Stimulated activated CD4-positive, alpha-beta T cell treated with anti-CD3 and anti-CD28 coated beads, Interleukin-12 subunit alpha, Interleukin-12 subunit beta, amount 100 ng/mL, for 4 hours (primary cell): ENCODE measurements at places on chromosomes 5 and 9.

- no peak for DNase-seq
Observed at GRCh38 chr5:82334856-82335255, 56.7 kb upstream of the RPS23 start.

- no peak for DNase-seq
Observed at GRCh38 chr9:80076162-80076561, 504.4 kb downstream of the TLE4 start.

- no peak for DNase-seq
Observed at GRCh38 chr9:86549920-86550319, 195.7 kb upstream of the TUT7 start.

DNA sequence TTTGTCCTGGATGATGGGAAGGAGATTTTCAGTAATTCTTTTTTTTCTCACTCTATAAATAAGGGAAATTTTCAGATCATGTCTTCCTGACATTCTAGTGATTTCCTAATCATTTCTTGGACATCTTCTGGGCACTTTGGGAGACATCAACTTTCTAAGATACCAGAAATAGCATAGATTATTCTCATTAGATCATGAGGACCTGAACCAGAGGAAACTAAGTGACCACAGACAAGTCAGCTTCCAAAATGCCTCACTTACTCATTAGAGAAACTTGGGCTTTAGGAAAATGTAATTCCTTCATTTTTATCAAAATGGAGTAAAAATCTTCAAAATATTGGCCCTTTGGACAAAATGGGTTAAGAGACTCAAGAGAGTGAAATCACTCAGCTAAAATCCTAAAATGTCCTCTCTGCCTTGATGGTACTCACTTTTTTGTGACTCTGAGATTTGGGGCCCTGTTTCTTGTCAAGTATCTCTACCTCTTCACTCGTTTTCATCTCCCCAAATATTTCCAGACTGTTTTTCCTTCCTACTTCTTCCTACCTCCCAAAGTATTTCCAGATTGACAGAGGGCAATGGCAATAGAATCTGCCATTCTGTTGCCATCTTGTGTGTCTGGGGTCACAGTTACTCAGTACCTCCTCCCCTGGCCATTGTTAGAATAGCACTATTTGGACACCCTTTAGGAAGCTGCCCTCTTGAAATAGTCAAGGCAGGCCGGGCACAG lies 194.5 kb downstream of the NR3C1 start:
- no peak for DNase-seq

DNA sequence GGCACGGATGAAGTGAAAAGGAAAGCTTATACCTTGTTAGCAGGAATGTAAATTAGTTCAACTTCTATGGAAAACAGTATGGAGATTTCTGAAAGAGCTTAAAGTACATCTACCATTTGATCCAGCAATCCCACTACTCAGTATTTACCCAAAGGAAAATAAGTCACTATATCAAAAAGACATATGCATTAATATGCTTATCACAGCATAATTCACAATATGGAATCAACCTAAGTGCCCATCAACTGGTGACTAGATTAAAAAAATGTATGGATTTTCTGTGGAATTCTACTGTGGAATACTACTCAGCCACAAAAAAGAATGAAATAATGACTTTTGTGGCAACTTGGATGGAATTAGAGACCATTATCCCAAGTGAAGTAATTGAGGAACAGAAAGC lies 279.6 kb downstream of the GABRB2 start:
- DNase-seq, result no peak

- no peak for DNase-seq
Observed at GRCh38 chr5:105350486-105351140, 1788.0 kb upstream of the NUDT12 start.

DNA sequence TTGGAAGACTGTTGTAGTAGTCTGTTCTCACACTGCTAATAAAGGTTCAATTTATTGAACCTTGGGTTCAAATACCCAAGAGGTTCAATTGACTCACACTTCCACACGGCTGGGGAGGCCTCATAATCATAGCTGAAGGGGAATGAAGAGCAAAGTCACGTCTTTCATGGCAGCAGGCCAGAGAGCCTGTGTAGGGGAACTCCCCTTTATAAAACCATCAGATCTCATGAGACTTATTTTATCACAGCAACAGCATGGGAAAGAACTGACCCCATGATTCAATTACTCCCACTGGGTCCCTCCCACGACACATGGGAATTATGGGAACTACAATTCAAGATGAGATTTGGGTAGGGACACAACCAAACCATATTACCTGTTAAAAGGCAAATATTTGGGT lies 268.2 kb downstream of the TMEM167A start:
- no peak for DNase-seq

- no peak for DNase-seq
Observed at GRCh38 chr5:172869691-172870090, 35.6 kb downstream of the ERGIC1 start.

- no peak for DNase-seq
Observed at GRCh38 chr5:150945947-150946346, 41.2 kb upstream of the ZNF300 start.

- DNase-seq, result no peak
Observed at GRCh38 chr5:159698322-159698721, 218.0 kb upstream of the ADRA1B start.

- no peak for DNase-seq
Observed at GRCh38 chr5:123209502-123210027, 120.5 kb downstream of the PRDM6 start.

GRCh38 chr5:84411832-84412605 lies 27.3 kb upstream of the EDIL3 start:
- no peak for DNase-seq

- DNase-seq, result no peak
Observed at GRCh38 chr5:164472165-164472564, 966.7 kb downstream of the MAT2B start.

- DNase-seq, result no peak
Observed at GRCh38 chr5:107092695-107093094, 578.0 kb downstream of the EFNA5 start.

DNA sequence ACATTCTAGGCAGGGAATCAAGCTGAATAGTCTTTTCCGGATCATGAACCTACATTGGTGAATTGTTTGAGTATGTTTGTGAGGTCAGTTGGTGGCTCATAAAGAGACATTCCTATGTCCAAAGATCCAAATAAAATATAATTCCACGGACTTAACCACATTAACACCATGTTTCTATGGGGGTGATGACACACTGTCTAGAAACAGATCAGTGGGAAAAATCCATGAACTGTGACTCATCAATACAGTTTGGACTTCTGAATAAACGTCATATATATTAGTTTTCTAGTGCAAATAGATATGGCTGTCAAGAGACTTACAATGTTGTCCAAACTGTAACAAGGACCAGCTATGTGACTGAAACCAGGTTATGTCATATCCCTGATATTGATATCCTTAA lies 509.9 kb upstream of the TYRP1 start:
- DNase-seq, result no peak

DNA sequence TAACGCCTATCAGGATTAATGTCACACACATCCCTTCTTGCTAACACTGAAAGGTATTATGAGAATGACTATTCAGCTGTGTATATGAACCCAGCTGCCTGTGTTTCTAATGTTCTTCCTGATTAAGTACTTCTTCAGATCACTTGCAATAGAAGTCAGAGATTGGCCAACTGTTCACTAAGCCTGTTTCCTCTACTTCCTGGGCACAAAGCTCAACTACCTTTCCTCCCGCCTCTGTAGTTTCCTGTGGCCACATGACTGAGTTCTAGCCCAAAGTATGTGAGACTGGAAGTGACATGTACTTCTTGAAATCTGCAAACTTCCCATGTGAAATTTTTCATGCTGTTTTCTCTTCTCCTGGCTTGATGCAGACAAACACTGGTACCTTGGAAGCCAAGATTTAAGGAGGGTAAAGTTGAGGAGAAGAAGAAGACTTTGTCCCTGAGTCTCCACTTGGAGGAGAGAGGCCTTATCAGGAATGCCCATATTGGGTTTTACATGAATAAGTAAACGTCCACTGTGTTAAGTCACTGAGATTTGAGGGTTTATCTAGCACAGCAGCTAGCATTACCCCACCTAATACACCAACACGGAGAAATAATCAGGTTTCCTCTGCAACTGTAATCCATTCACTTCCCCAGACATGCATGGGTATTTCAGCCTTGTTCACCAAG lies 58.6 kb downstream of the SLIT3 start:
- no peak for DNase-seq

DNA sequence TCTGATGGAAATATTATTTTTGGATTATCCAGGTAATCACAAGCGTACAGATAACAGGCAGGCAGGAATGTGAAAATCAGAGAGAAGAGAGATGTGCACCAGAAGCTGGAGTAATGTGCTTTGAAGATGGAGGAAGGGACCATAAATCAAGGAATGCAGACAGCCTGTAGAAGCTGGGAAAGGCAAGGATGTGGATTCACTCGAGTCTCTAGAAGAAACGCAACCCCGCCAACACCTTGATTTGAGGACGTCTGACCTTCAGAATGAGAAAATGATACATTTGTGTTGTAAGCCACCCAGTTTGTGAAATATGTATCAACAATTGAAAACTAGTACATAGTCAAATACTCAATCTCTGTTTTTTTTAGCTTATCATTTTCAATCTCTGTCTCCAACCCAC lies 207.6 kb upstream of the MPDZ start:
- no peak for DNase-seq

- DNase-seq, result no peak
Observed at GRCh38 chr5:55305345-55305744, 2.1 kb downstream of the DHX29 start.

DNA sequence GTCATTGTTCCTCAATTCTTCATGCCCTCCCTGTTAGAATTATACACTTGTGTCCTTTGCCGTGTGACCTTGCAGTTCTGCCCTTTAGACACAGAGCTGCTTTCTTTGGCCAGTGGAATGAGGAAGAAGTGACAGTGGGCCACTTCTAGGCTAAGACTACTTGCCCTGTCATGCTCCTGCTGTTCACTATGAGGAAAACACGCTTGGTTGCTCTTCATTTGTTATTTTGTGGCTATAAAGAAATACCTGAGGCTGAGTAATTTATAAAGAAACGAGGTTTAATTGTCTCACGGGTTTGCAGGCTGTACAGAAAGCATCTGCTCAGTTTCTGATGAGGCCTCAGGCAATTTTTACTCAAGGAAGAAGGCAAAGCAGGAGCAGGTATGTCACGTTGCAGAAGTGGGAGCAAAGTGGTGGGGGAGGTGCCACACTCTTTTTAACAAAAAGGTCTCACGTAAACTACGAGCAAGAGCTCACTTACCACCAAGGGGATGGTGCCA lies 279.1 kb upstream of the DMAC1 start:
- no peak for DNase-seq

DNA sequence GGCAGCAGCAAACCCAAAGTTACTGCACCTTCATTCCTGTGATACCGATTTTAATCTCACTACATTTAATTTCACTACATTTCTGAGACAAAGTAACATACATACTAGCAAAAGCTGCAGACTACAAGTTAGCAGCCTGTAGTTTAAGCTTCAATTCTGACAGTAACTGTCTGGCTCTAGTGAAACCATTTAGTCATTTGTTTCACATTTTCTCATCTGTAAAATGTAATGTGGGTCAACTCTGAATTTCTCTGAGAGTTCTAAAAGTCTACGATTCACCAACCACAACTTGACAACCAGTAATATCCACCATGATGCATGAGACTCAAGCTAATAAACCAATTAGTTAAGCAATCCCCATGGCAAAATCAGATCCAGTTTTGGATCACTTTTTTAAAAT lies 408.9 kb downstream of the PDE4D start:
- DNase-seq, result no peak

DNA sequence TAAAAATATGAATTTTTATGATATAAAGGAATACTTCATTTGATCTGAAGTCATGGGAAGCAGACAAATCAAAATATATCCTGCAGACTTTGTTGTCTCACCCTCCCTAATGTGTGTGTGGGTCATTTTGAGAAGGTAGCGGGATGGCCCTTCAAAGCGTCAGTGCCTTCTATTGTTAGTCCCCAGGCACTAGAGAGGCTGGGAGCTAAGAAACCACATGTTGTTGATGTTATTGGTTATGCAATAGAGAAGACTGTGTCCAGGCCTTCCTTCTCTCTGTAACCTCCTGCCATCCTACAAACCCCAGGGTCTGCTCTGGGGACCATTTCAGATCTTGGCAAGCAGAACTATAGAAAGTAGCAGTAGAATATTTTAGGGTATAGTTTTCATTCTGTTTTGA lies 94.7 kb downstream of the NLN start:
- DNase-seq, result no peak

- DNase-seq, result no peak
Observed at GRCh38 chr5:57215629-57216195, 41.9 kb downstream of the GPBP1 start.

- no peak for DNase-seq
Observed at GRCh38 chr9:127559247-127559680, 52.8 kb upstream of the STXBP1 start.

DNA sequence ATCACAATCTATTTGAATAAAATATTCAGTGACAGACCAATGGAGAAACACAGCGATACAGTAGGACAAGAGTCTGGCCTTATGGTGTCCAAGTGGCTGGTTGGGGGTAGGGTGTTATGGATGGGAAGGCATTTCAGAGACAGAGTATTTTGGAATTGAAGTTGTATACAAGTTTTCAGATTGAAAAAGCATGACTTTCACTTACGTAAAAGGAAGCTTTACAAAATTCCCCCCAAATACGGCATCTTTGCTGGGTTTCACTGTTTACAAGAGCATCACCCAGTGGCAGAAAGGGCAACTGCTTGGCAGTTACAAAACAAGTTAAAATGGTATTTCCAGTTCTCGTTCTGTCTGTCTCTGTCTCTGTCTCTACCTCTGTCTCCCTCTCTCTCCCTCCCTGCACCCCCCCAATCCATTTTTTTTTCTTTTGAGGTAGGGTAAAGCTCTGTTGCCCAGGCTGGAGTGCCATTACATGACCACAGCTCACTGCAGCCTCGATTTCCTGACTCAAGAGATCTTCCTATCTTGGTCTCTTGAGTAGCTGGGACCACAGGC lies 86.2 kb downstream of the PTPN3 start:
- DNase-seq, result no peak

DNA sequence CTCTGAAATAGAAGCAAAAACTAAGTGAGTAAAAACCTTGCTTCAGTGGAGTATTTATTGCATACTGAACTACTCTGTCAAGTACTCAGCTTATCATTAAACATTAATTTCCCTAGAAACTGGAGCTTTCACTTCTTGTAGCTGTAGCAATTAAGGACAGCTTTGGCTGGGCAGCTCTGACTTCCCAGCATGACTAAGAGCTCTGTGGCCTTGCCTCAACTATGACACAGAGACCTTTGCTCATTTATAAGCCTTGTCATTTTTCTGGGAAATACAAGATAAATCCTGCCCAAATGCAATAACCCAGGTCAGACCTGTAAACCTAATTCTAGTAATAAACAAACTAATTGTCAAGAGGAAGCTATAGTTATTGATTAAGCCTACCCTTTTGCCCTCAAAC lies 65.4 kb upstream of the STK32A start:
- no peak for DNase-seq

DNA sequence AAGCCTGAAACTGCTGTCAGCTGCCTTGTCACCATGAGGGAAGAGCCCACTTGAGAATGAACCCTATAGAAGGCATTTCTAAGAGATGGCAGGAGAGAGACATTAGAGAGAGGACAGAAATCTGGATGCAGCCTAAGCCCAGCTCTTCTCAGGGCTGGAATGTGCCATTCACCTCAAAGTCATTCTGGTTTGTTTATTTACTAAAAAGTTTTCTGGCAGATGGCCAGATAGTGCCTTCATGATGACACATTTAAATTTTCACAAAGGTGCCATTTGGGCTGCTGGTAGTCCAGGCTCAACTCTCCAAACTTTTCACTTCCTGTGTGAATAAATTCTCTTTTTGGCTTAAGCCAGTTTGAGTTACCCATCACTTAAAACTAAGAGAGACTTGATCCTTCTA lies 144.6 kb upstream of the ZNF366 start:
- DNase-seq, result no peak
